Right cardiac atrium (tissue), 5 donors: ENCODE measurements at places on chromosomes 7 and 10. TPM values are rescaled to one million over a fixed set of nuclear protein-coding genes. Genes with fewer than 3 reads are reported as not detected.

CUZD1 gene
- 0.25 TPM for polyA plus RNA-seq

CABCOCO1 gene
- polyA plus RNA-seq, result 0.09 TPM

SEMA4G gene
- polyA plus RNA-seq, result 3.2 TPM

PRSS2 gene
- 0.16 TPM for polyA plus RNA-seq

MUC3A gene
- polyA plus RNA-seq, result 0.63 TPM

- DNase-seq, result no peak
These were observed 1.7 kb downstream of the DDX21 start for GRCh38 chr10:68957654-68958053.

DNA sequence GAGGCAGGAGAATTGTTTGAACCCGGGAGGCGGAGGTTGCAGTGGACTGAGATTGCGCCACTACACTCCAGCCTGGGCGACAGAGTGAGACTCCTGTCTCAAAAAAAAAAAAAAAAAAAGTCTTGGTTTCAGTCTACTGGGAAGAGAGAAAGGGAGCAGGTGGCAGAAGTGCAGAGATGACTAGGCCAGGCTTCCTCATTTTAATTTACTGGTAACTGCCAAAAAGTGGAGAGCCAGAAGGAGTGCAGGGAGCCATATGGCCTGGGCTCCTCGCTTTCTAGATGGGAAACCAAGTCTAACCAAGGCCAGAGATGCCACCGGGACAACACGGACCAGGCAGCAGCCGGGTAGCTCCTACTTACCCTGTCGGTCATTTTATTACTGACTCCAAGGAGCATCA lies 12.2 kb downstream of the SEPHS1 start:
- no peak for DNase-seq

- DNase-seq, result no peak
These were observed 637.7 kb downstream of the ZNF716 start for GRCh38 chr7:58087536-58088190.

- peak; percentile 56 for DNase-seq
These were observed 535 bp downstream of the BTRC start for GRCh38 chr10:101354328-101355071.

- no peak for DNase-seq
These were observed 182.1 kb upstream of the NAMPT start for GRCh38 chr7:106466867-106467266.

DNA sequence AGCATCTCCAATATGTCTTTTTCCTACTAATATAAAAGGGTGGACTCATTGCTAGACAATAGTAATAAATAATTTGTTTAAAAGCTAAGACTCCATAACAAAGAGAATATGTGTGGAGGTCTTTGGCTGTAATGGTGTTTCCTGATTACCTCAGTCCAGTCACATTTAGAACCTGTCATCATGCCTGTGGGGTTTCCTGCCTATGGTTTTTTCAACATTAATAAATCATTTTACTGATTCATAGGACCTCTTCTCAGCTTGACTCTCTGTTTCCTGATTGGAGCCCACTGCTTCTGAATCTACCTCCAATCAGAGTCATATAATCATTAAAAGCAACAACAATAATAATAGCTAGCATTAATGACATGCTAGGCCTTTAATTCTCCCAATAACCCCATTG lies 52.4 kb upstream of the GNAI1 start:
- DNase-seq, result no peak

DNA sequence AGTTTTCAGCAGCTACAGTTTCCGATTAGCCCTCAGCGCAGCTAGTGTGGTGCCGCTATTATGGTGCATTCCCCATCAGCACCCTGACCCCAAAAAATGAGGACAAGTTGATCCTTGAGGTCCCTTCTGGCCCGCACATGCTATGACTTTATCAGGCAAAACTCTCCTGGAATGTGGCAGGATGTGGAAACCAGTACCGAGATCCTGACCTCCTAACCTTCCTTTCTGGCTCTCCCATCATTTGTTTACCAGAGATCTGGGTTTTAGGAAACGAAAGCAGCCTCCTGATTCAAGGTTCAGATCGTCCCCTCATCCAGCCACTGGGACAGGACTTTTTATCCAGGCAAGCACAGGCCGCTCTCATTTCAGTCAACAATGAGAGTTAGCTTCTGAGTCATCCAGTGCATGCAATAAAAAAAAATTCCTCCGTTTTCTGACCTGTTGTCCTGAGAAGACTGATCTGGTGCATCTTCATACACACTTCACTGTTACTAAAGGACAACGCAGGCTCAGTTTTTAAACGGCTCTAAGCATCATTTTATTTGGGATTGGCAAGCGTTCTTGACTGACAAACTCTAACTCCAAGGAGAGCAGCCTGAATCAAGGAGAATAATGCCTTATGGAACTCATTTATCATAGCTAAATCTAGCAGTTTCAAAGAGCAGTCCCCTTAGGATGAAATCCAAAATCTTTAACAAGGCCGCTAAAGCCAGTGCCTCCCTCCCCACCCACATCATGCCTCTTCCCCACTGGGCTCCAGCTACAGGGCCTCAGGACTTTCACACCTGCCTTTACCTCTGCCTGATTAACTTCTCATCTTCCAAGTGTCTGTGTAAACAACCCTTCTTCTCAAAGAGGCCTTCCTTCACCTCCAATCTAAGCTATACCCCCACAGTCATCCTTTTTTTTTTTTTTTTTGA lies 17.1 kb downstream of the PDLIM1 start:
- no peak for DNase-seq

- no peak for DNase-seq
These were observed 3.3 kb downstream of the ETV1 start for GRCh38 chr7:13986208-13986607.

- DNase-seq, result no peak
These were observed 55.9 kb downstream of the SHH start for GRCh38 chr7:155756322-155756721.

DNA sequence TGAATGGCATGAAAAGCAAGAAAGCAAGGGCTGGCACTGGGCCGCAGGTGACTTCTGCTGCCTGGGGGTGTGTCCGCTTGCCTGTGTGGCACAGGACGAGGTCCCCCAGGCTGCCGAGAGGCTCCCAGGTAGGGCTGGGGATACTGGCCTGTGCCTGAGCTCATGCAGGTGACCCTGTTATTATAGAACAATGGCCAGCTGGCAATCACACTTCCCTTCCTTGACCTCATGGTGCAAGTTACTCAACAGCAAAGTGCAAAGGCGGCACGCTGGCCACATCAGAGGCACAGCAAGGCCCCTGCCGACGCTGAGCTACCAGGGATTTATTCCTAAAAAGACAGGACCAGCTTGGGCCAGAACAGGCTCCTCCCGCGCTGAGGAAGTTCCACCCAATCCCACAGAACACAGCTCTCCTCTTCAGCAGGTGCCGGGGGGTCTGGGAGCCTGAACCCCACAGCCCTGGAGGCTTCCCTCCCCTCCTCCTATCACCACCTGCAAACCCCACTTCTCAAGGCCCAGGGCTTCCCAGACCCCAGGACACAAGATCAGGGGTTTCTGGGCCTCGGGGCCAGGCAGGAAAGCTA lies 1.4 kb upstream of the ADAM8 start:
- DNase-seq, result peak; percentile 22
